ENCODE measurements at places on chromosomes 6 and 20.

- ATAC-seq, result no peak
These were observed 137.7 kb downstream of the RCAN2 start for GRCh38 chr6:46353528-46353927.

GRCh38 chr20:50202677-50203076 lies 12.0 kb downstream of the CEBPB start:
- ATAC-seq, result no peak

DNA sequence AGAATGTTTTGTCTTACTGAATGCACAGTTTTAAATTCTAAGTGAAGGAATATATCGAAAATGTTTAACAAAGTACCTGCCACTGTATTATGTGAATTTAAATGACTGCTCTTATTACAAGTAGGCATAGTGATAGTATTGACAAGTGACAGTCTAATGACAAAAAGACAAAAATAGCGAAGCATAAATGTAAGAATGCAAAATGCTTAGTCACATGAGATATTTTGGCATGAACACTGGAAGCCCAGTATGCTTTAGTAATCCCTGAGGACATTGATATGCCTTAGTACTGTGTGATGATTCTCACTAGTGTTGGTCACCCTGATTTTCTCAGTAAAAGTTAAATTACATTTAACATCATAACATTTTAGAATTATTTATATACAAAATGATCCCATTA lies 153.5 kb downstream of the EYA4 start:
- no peak for ATAC-seq

DNA sequence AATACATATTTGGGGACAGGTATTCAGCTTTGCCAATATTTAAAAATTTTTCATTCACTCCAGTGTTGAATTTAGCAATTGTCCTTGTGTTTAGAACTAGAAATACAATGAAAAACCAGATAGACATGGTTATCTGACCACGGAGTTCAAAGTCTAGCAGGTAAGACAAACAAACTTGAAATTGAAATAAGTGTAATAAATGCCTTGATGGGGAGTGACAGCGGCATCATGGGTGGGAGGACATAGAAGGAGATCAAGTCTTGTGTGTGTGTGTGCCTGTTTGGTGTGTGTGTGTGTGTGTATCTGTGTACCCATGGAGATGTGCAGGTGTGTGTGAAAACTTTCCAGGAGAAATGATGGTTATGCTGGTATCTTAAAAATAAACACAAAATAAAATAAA lies 750.0 kb upstream of the CITED2 start:
- ATAC-seq, result no peak

- ATAC-seq, result peak; percentile 16
These were observed 8.7 kb downstream of the LAMA5 start for GRCh38 chr20:62358171-62359042.

GRCh38 chr6:167044696-167045095 lies 45.5 kb downstream of the CEP43 start:
- ATAC-seq, result peak; percentile 53

DNA sequence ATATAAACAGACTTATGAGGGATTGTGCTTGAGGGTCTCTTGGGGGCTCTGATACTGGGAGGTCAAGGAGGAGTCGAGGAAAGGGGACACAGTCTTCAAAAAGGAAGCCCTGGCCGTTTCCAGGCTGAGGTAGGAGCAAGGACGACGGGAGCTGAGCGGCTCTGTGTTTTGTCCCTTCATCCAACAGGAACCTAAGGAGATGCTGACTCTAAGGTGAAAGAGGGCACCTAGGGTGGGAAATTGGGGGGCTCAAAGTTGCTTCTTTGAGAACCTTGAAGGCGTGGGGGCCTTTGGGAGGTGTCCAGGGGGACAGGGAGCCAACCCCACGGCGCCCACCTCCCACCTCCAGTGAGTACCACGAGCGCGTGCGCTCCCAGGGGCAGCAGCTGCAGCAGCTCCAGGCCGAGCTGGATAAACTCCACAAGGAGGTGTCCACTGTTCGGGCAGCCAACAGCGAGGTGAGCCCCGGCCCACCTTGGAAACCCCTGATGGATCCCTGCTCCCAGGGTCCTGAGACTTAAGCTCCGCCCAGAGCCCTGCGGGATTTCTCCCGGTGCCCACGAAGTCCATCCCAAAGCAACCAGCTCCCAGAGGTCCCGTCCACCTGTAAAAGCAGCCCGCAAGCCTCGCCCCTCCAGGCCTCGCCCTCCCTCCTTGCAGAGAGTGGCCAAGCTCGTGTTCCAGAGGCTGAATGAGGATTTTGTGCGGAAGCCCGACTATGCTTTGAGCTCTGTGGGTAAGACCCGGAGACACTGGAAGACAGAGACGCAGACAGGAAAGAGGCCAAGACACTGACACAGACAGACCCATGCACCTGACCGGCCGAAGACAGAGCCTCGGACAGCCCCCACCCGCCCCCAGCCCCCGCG lies 2.9 kb downstream of the SPAG4 start:
- peak; percentile 3 for ATAC-seq

DNA sequence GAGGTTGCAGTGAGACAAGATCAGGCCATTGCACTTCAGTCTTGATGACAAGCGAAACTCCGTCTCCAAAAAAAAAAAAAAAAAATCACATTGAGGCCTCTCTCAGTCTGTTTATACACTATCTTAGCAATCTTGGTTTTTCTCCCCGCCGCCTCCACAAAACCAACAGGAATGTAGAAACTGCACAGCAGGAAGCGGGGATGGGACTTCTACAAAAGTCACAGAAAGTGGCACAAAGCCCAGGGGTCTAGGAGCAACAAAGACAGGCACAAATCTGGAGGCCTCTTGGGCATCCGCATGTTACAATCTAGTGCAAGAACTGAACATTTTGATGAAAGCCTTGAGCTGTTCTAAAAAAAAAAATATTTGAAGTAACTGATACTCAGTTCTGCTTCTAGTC lies 48.6 kb downstream of the KDM1B start:
- no peak for ATAC-seq

GRCh38 chr6:149716181-149716963 lies 1.5 kb downstream of the LATS1 start:
- ATAC-seq, result no peak

DNA sequence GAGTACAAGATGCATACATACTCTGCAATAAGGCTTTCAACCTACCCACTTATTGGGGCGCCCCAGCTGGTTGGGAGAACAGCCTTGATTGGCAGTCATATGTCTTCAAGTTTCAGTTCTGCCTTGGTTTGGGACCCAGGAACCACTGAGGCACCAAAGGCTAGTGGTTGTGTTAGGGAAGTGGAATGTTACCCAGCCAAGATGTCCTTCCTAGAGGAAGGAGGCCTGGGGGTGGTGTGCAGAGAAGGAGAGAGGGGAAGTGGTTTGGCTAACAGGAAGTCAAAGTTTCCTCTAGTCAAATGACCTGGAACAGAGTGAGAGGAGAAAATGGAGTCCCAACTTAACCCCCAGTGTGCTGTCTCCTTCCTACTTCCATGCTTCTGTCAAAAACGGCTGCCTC lies 59.4 kb downstream of the CD164 start:
- no peak for ATAC-seq

DNA sequence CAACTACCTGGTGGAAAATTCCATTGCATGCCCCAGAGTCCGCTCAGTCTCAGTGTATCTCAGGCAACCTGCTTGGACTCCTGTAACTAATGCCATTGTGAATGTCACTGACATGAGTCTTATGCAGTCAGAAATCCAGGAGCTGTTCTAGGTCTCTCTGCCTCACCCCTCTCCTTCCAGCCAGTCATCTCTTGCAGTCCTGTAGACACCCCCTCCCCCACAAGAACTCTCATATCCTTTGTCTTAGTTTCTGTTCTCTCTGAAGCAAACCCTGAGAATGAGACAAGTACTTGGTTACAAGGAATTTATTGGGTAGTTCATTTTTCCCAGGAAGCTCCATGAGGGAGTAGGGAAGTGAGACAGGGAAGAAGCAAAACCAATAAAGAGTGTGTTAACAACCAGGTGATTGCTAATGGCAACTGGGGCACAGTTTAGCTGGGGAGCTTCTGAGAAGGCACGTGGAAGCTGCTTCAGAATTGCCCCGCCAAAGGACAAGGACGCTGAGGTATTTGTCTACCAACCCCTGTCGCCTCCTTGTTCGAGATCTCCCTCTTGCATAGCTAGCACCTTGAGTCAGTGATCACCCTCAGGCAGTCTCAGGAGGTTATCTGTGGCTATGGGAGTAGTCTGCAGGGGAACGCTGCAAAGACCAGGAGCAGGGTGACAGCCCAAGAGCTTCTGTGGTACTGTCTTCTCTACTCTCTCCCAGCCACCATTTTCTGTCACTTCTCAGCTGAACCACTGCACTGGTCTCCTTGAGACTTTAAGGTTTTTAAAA lies 911.4 kb upstream of the FLRT3 start:
- no peak for ATAC-seq
